ENCODE measurements at places on chromosomes 2 and 18. TPM values are rescaled to one million over a fixed set of nuclear protein-coding genes. Genes with fewer than 3 reads are reported as not detected.

DNA sequence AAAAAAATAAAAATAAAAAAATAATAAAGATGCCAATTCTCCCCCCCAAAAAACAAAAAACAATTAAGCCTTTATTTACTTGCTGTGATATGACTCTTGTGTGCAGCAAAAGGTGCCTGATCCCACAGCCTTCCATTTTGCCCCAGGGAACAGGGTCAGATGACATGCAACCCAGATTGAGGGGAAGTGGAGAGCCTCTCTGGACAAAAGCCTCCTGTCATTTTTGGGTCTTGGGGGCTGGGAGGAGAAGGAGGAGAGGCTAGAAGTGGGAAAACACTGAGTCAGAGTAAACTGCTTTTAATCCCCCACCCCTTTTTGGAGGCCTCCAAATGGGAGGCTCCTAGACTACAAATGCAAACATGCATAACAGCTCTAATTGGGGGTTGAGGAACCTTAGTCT lies 46.6 kb upstream of the SCG2 start:
- H3K27me3 ChIP-seq: no peaks in the 10 kb centered on the region
- no peaks in the 10 kb centered on the region for H3K4me1 ChIP-seq
- no peaks in the 10 kb centered on the region for H3K36me3 ChIP-seq
- no peak for DNase-seq
- H3K27ac ChIP-seq: no peak overlapping the region

GRCh38 chr2:166167449-166167848 lies 39.6 kb upstream of the SCN1A start:
- DNase-seq: no peak
- H3K36me3 ChIP-seq: no peaks in the 10 kb centered on the region
- H3K27ac ChIP-seq: no peak overlapping the region
- no peaks in the 10 kb centered on the region for H3K27me3 ChIP-seq
- no peak overlapping the region for H3K4me3 ChIP-seq

- H3K4me3 ChIP-seq: no peak overlapping the region
- no peaks in the 10 kb centered on the region for H3K36me3 ChIP-seq
- no peak for DNase-seq
- no peak overlapping the region for H3K27ac ChIP-seq
- no peaks in the 10 kb centered on the region for H3K27me3 ChIP-seq
These were observed 387.0 kb upstream of the CDH19 start for GRCh38 chr18:66990909-66991308.

DNA sequence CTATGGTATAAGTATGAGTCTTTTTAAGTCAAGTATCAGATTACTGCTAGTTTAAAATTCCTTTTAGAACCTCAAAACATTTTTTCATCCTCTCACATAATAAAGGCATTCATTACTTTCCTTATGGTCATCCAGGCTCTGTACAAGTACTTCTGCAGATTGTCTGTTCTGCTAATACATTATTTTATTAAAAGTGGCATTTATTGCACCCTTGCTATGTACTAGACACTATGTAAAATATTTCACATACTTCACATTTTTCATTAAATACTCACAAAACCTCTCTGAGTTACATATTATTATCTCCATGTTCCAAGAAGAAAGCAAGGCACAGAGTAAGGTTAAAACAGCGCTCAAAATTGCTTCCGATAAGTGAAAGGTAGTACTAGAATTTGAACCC lies 84.1 kb downstream of the RAPH1 start:
- H3K27me3 ChIP-seq: no peaks in the 10 kb centered on the region
- DNase-seq: no peak

- H3K27ac ChIP-seq: peak within 1 kb of the TSS; percentile 62
- peak; percentile 78 for DNase-seq
- no peaks in the 10 kb centered on the region for H3K36me3 ChIP-seq
- peak within 1 kb of the TSS; percentile 76 for H3K4me3 ChIP-seq
- peaks cover 44% of the 10 kb centered on the region for H3K4me1 ChIP-seq
- H3K27me3 ChIP-seq: no peaks in the 10 kb centered on the region
These were observed at the start of gene PSTPIP2 for GRCh38 chr18:46071653-46072375. PSTPIP2 (minus strand) TSS chr18:46072260; CDS start chr18:46072188, 72 bp downstream.

GRCh38 chr2:226057365-226057764 lies 657.9 kb downstream of the NYAP2 start:
- no peaks in the 10 kb centered on the region for H3K4me1 ChIP-seq
- no peak for DNase-seq
- H3K4me3 ChIP-seq: no peak overlapping the region
- no peak overlapping the region for H3K27ac ChIP-seq
- H3K36me3 ChIP-seq: no peaks in the 10 kb centered on the region

- no peaks in the 10 kb centered on the region for H3K27me3 ChIP-seq
- no peaks in the 10 kb centered on the region for H3K36me3 ChIP-seq
- H3K27ac ChIP-seq: no peak overlapping the region
These were observed 72.7 kb downstream of the TRIP12 start for GRCh38 chr2:229849073-229849472.

DNA sequence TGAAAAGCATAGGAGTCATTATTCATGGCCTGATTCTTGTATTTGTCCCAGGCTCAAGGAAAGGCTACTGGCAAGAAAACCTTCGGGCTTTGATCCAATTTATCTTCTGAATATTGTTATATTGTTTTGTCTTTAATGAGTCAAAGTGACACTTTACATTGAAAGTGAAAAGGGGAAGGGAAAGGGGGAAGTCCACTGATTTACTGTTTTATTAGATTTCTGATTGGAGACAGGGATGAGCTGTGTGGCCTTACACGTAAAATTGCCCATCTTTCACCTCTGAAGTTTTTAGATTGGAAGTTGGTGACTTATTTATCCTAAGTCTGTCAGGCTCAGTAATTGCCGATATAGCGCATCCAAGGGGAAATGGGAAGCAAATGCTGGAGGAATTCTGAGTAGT lies 843.8 kb upstream of the LRRTM1 start:
- H3K27ac ChIP-seq: no peak overlapping the region
- H3K4me3 ChIP-seq: no peak overlapping the region
- no peaks in the 10 kb centered on the region for H3K36me3 ChIP-seq
- H3K4me1 ChIP-seq: no peaks in the 10 kb centered on the region

DNA sequence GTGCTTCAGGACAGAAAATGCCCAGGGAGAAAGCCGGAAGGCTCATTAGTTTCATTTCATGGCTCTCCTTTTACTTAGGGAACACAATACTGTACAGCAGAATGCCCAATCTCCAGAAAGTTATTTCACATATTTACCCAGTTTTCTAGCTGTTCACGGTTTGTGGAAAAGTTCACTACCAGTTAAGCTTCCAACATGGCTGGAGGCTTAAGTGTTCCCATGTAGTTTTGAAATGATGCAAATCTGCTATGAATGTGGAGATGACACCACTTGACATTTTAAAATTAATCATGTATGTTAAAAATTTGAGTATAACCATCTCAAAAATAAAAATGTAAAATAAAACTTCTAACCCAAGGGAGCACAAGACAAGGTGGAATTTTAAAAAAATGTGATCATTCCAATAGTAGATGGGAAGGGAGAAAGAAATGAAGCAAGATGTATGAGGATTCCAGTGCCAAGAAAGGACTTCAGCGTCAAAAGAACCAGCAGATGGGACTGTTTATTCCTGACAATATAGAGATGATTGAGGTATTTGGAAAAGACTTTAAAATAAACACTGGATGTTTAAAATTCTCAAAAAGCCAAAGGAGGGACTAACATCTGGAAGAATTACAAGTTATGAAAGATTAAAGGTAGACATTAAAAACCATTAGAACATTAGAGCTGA lies 60.9 kb upstream of the OSR1 start:
- H3K36me3 ChIP-seq: no peaks in the 10 kb centered on the region
- no peaks in the 10 kb centered on the region for H3K27me3 ChIP-seq
- H3K27ac ChIP-seq: no peak overlapping the region
- no peak overlapping the region for H3K4me3 ChIP-seq

- DNase-seq: peak; percentile 58
- no peak overlapping the region for H3K27ac ChIP-seq
- H3K36me3 ChIP-seq: no peaks in the 10 kb centered on the region
- H3K27me3 ChIP-seq: no peaks in the 10 kb centered on the region
- no peak overlapping the region for H3K4me3 ChIP-seq
These were observed 59.0 kb upstream of the LDLRAD4 start for GRCh38 chr18:13159579-13159978.

- H3K4me3 ChIP-seq: no peak overlapping the region
- no peak overlapping the region for H3K27ac ChIP-seq
- no peaks in the 10 kb centered on the region for H3K27me3 ChIP-seq
These were observed 32.6 kb upstream of the AGPS start for GRCh38 chr2:177359836-177360595.

GRCh38 chr2:232363784-232364615 lies 14.6 kb upstream of the ALPP start:
- H3K27me3 ChIP-seq: no peaks in the 10 kb centered on the region
- H3K36me3 ChIP-seq: no peaks in the 10 kb centered on the region
- DNase-seq: peak; percentile 26
- H3K4me3 ChIP-seq: peak overlapping the region; percentile 61
- peaks cover 20% of the 10 kb centered on the region for H3K4me1 ChIP-seq

- H3K27ac ChIP-seq: no peak overlapping the region
- no peaks in the 10 kb centered on the region for H3K27me3 ChIP-seq
- DNase-seq: no peak
- H3K4me3 ChIP-seq: no peak overlapping the region
- no peaks in the 10 kb centered on the region for H3K4me1 ChIP-seq
These were observed 343.6 kb downstream of the TDRD15 start for GRCh38 chr2:21467280-21467818.

DNA sequence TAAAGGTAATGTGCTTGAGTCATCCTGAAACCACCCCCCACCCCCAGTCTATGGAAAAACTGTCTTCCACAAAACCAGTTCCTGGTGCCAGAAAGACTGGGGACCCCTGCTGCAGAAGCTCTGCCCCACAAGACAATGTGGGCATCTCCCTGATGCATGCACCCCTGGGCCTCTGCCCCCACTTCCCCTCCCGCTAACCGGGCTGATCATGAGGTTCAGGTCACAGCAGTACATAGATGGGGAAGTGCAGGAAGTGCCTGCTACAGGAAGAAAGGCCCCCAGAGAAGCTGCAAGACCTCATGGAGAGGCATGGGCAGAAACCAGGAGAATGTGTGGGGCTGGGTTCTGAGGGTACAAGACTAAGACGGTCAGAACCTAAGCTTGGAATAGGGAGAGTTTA lies 243.4 kb upstream of the ID2 start:
- peaks cover 19% of the 10 kb centered on the region for H3K4me1 ChIP-seq
- no peak for DNase-seq
- no peaks in the 10 kb centered on the region for H3K27me3 ChIP-seq
- H3K36me3 ChIP-seq: no peaks in the 10 kb centered on the region
- no peak overlapping the region for H3K4me3 ChIP-seq

- no peak overlapping the region for H3K27ac ChIP-seq
- no peaks in the 10 kb centered on the region for H3K36me3 ChIP-seq
- no peaks in the 10 kb centered on the region for H3K4me1 ChIP-seq
- H3K4me3 ChIP-seq: no peak overlapping the region
These were observed 22.7 kb upstream of the GMPPA start for GRCh38 chr2:219475697-219476651.

- H3K4me1 ChIP-seq: peaks cover 17% of the 10 kb centered on the region
- no peak for DNase-seq
- H3K4me3 ChIP-seq: no peak overlapping the region
- H3K27me3 ChIP-seq: no peaks in the 10 kb centered on the region
- H3K36me3 ChIP-seq: no peaks in the 10 kb centered on the region
These were observed 26.1 kb upstream of the C1D start for GRCh38 chr2:68088940-68089339.

GRCh38 chr2:25700221-25700660 lies 26.9 kb upstream of the DTNB start:
- H3K4me1 ChIP-seq: no peaks in the 10 kb centered on the region
- H3K27ac ChIP-seq: no peak overlapping the region
- H3K36me3 ChIP-seq: no peaks in the 10 kb centered on the region
- DNase-seq: peak; percentile 20
- no peaks in the 10 kb centered on the region for H3K27me3 ChIP-seq

GRCh38 chr18:2035056-2035455 lies 536.2 kb downstream of the METTL4 start:
- no peak overlapping the region for H3K4me3 ChIP-seq
- no peak overlapping the region for H3K27ac ChIP-seq
- no peaks in the 10 kb centered on the region for H3K27me3 ChIP-seq
- DNase-seq: no peak

GRCh38 chr2:38037757-38038621 lies 38.0 kb downstream of the CYP1B1 start:
- no peaks in the 10 kb centered on the region for H3K36me3 ChIP-seq
- no peak overlapping the region for H3K4me3 ChIP-seq
- no peak overlapping the region for H3K27ac ChIP-seq
- no peak for DNase-seq
- peaks cover 4% of the 10 kb centered on the region for H3K27me3 ChIP-seq

- DNase-seq: peak; percentile 30
- H3K27me3 ChIP-seq: peaks cover 3% of the 10 kb centered on the region
These were observed 80.9 kb downstream of the NABP1 start for GRCh38 chr2:191758518-191759507.

DNA sequence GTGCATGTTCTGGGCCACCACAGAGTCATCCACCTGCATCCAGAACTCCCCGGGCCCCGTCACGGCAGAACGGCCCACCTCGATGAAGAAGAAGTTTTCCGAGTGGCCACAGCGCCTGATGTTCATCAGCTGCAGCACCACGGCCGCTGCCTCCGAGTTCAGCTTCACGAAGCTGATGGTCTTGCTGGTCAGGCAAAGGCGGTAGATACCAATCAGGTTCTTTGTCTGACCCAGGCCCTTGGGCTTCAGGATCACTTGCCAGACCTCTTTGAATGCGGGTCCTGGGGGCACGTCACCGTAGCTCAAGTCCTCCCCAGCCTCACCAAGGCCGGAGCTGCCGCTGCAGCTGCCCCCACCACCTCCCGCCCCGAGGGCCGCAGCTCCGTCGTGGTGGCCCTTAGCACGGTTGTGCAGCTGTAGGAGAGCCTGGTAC lies 1.6 kb downstream of the IRS1 start:
- DNase-seq: no peak
- H3K4me3 ChIP-seq: no peak overlapping the region

DNA sequence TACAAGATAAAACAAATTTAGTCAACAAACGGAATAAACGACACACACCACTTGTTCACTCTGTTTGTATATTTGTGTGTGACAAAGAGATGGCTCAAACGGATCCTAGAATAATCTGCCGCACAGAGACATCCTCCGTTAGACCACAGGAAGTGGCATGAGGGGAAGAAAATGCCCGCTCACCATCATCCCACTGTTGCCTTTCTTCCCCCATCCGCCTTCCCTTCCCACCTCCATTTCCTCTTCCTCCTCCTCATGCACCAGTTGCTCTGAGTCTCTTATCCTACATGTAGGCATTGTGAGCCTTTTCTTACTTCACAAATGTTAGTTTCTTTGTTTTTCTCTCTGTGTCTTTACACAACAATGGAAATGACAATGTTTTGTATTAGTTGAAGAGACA lies 228.5 kb upstream of the SMIM21 start:
- H3K36me3 ChIP-seq: no peaks in the 10 kb centered on the region
- no peak overlapping the region for H3K4me3 ChIP-seq

GRCh38 chr2:132911726-132912724 lies 242.0 kb upstream of the LYPD1 start:
- H3K27ac ChIP-seq: no peak overlapping the region
- H3K4me3 ChIP-seq: no peak overlapping the region
- no peak for DNase-seq

GRCh38 chr2:187477051-187477450 lies 29.0 kb upstream of the CALCRL start:
- H3K4me3 ChIP-seq: no peak overlapping the region
- no peak overlapping the region for H3K27ac ChIP-seq
- no peak for DNase-seq
- H3K36me3 ChIP-seq: no peaks in the 10 kb centered on the region
- no peaks in the 10 kb centered on the region for H3K4me1 ChIP-seq
- H3K27me3 ChIP-seq: no peaks in the 10 kb centered on the region

IL1A gene
- total RNA-seq: 0.15 TPM

SERPINB2 gene
- total RNA-seq: 1.2 TPM

CDH7 gene
- total RNA-seq: not detected

EPAS1 gene
- total RNA-seq: 2.3 TPM

TXNDC2 gene
- total RNA-seq: not detected

HRH4 gene
- 1.6 TPM for total RNA-seq

WNT10A gene
- total RNA-seq: 12.4 TPM

NT5C1B gene
- total RNA-seq: not detected

SERPINB13 gene
- not detected for total RNA-seq

Measured in CD4-positive, alpha-beta memory T cell (primary cell).